Stimulated activated CD8-positive, alpha-beta memory T cell treated with anti-CD3 and anti-CD28 coated beads, Interleukin-4, amount 100 ng/mL, for 24 hours (primary cell): ENCODE measurements at places on chromosomes 5 and 9.

GRCh38 chr5:109242518-109242917 is 167.3 kb downstream of the PJA2 start:
- no peak for DNase-seq

DNA sequence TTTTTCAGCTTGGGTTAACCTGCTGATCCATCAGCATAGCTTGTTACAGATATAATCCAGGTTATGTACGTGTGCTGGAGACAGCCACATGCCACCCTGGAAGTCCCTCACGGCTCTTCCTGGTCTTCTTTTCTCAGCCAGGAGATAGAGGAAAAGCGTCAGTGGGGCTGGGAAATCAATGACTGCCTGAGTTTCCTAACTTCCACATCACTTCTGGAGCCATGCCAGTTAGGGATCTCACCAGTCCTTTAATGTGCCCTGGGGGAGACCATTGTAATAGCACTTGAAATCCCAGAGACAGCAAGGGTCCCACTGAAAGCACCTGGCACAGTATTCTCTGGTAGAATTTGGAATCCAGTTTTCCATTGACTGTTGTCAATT is 29.2 kb downstream of the ANXA2R start:
- DNase-seq = no peak

DNA sequence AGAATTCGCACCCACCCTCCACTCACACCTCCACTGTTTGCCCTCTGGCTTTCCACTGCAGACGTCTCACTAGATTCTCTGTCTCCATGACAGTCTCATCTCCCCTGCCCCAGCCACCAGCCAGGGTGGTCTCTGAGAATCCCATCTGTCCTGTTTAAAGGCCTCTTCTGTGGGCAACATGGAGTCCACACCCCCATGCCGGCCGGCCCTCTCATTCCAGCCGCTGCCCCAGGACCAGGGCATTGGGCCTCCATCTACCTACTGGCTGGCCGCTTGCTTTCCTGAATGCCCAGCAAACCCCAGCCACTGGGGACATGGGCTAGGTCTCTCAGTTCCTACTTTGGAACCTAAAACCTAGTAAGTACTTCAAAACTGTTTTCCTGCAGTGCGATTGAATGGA is 65.6 kb upstream of the RUFY1 start:
- DNase-seq = no peak

GRCh38 chr9:38228331-38229103 is 159.5 kb upstream of the SHB start:
- DNase-seq = no peak

DNA sequence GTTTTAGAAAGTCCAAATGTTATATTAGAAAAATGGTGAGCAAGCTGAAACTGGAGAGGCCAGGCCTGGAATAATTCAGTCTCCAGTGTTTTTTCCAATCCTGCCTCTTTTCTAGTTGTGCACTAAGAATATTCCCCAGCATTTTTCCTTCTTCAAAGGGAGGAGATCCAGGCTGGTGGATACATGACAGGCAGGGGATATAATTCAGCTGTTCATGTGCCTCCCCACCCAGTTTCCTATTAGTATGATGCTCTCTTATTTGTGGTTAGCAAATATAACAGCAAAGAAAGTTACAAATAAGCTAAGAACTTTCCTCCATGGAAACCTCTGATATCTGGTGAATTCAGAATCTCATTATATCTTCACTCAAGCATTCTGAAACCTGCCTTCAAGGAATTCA is 216.4 kb downstream of the TARS1 start:
- no peak for DNase-seq

DNA sequence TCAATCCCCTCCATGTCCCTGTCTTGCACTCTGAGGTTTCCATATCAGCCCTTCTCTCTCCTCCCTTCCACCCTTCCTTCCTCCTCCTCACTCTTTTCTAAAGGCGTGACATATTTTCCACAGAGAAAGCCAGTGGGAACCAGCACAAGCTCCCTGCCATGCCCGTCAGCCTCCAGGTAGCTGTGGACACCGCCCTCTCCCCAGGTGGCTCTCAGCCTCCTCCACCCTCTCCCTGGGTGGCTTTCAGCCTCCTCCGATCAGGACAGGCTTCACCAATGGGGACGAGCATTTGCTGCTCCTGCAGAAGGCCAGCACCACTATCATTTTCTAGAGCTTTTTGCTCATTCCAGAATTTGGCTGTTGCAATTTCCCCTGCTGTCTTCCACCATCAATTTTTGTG is 236.6 kb downstream of the GADD45G start:
- DNase-seq = no peak

DNA sequence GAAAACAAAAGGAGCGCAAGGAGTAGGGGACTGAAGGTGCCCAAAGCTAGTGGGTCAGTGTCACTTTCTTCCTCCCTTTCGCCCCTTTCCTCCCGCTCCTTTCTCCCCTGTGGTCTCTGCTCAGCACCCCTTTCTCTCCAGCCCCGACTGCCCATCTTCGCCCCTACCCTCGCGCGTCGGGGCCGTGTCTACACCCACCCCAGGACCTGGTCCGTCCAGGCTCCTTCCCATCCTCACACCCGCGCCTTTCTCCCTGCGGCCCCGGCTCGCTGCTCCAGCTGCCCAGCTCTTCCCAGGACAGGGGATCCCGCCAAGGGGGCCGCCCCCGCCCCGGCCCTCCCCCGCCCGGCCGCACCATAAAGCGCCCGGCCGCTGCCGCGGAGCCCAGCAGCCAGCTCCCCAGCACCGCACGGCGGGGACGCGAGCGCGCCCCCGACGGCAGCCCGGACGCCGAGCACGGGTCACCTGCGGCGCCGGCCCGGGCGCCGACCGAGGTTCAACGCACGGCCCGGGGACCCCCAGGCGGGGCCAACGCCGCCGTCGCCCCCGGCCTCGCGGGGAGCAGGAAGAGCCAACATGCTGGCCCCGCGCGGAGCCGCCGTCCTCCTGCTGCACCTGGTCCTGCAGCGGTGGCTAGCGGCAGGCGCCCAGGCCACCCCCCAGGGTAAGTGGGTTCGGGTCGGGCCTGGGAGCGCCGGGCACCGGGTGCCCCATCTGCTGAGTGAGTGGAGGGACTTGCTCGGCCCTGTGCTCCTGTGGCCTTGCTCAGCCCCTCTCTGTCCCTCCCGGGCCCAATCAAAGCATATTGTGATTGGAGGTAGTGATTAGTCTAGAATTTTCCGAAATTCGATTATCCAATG is at the start of gene THBS4:
THBS4 (plus strand) TSS at position 387 of the 860 bp plus-strand sequence; CDS start at position 577, 190 bp downstream.
- no peak for DNase-seq

GRCh38 chr5:74394916-74395880 is 245.3 kb downstream of the ENC1 start:
- DNase-seq = no peak

DNA sequence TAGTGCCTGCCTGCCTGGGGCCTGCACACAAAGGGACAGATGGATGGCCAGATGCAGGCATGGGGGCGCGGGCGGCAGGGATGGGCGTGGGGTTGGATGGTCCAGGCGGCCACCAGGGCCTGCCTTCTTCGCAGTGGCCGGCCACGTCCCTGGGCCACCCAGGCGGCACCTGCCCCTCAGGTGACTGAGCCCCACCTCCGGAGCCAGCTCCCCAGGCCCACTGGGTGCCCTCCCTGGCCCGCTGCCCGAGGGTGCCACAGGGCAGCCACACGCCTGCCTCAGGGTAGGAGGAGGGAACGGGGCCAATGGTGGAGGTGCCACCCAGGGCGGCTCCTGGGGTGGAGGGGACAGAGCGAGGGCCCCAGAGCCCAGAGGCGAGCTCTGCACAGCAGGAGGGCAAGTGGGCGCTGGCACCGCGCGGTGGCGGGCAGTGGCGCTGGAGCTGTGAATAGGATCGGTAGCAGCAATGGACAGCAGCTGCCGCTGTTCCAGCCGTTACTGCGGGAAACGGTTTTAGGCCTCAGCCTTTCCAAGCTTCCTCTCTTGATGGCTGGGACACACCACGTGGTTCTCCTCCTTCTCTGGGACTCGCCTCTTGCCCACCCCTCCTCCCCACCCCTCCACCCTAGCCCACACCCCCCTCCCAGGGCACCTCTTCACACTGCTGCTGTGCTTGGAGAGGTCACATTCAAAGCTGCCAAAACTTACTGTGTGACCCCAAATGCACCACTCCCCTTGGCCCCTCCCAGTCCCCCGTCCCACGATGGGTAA is 19.1 kb downstream of the LHX3 start:
- DNase-seq = no peak

GRCh38 chr5:171388816-171389168 is 1.1 kb downstream of the NPM1 start:
- no peak for DNase-seq

GRCh38 chr5:102845041-102845440 is 89.9 kb downstream of the PAM start:
- DNase-seq = no peak

DNA sequence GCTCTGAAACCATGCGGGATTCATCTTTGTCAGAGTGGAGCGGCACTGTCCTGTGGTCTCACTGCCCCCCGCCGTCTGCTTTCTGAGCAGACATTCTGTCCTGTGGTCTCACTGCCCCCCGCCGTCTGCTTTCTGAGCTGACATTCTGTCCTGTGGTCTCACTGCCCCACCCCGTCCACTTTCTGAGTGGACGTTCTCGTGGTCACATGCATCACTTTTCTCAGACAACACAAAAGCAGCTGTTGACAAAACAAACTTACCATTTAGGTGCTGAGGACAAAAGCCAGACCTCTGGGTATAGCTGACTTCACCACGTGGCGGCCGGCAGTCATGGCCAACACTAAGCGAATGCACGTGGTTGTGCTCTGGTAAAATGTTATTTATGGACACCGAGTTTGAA is 2.8 kb downstream of the LRRC14B start:
- no peak for DNase-seq

- no peak for DNase-seq
These were observed 63.2 kb downstream of the ANKRD55 start for GRCh38 chr5:56169949-56170348.

DNA sequence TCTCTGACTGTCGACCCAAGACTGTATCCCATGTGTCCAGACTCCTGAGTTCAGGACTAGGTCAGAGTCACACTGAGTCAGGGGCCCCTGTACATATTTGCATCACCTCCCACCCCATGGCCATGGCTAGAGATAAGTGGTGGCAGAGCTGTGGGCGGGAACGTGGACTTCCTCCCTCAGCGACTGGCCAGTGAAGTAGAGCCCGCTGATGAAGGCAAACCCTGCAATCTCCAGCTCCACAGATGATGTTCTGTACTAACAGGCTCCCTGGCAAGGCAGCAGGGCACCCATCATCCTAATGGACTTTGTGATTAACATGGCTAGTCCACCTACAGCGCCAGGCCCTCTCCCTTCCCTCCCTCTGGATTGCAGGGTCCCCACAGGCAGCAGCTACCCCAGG is 110.5 kb upstream of the LRRTM2 start:
- no peak for DNase-seq

DNA sequence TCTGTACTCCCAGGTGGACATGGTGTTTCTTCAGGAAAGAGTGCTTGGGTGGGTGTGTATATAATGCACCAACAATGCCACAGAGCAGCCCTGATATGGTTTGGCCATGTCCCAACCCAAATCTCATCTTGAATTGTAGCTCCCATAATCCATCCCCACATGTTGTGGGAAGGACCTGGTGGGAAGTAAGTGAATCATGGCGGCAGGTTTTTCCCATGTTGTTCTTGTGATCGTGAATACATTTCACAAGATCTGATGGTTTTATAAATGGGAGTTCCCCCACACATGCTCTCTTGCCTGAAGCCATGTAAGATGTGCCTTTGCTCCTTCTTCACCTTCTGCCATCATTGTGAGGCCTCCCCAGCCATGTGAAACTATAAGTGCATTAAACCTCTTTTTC is 158.5 kb downstream of the NR3C1 start:
- no peak for DNase-seq

- DNase-seq = no peak
These were observed 114.3 kb downstream of the MVB12B start for GRCh38 chr9:126440940-126441339.

GRCh38 chr9:71431931-71432330 is 310.5 kb upstream of the TRPM3 start:
- no peak for DNase-seq

DNA sequence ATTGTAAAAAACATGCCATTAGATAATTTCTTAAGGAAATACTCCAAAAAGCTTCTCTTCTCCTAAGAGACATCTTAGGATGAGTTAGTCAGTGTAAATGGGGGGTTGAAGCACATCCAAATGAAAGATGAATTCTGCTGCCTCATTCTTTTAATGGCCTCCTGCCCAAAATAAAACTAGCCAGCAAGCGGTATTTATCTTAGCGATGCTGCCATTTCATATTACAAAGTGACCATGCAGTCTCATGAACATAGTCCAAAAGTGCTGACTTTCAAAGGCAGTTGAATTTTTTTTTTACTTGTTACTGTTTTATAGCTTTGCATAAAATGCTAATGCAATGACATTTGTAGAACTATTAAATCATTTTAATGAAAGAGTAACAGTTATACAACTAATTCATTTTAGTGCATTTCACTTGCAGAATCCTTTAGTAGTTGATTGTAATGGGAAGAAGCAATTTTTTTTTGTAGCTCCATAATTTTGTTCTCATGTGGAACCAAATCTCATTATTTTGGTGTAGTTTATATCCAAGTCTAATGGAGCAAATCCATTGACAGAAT is 151.5 kb downstream of the CAVIN4 start:
- no peak for DNase-seq

DNA sequence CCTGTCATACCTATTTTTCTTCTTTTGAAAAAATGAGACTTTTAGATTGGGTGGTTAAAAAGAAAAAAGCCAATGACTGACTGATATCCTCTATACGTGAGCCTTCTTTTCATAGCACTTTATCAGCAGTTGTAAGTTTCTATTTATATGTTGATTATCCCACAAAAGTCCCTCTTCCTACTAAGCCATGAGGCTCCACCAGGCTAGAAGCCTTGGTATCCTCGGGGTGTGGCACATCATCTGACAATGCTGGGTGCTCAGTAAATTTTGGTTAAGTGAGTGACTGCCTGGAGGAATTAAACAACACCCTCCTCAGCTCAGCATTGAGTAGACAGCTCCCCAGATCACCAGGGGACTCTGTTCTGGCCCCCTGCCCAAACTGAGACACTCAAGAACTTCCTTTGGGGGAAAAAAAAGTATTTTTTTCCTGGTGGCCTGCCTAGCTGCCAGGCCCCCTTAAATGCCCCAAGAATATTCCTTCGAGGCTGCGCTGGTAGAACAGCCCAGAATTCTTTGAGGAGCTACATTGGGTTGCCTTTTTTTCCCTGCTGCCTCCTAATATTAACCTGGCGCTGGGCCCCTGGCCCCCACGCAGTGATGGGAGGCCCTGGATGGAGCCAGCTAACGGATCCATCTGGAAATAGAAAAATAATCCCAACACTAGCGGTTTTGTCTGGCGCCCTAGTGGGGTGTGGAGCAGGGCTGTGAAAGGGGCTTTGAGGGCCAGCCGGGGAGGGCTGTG is 23.4 kb upstream of the COL27A1 start:
- no peak for DNase-seq

DNA sequence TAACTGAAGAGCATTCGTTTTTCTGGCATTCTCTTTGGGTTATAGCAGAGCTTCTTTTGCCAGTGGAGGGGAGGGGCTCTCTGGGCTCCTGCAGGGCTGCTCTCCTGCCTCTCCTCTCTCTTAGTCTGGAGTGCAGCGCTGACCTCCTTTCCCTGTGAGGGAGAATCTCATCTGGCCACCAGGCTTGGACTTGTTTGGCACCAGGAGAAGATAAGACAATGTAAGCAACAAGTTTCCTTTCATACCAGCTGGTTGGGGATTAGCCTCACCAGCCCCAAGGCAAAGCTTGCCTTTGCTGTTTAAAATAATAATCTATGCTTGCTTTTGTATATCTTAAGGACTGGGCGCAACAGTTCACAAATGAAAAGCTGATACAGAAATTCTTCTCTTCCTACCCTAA is 196.4 kb downstream of the TLE4 start:
- DNase-seq = no peak

GRCh38 chr5:68780299-68780955 is 313.4 kb upstream of the SLC30A5 start:
- no peak for DNase-seq
